ENCODE measurements at places on chromosomes 5 and 9. TPM values are rescaled to one million over a fixed set of nuclear protein-coding genes. Genes with fewer than 3 reads are reported as not detected.

- no peaks in the 10 kb centered on the region for H3K27me3 ChIP-seq
- no peak for DNase-seq
- H3K36me3 ChIP-seq = no peaks in the 10 kb centered on the region
- H3K4me3 ChIP-seq = no peak overlapping the region
- no peaks in the 10 kb centered on the region for H3K4me1 ChIP-seq
- no peak overlapping the region for H3K27ac ChIP-seq
These were observed 148.5 kb downstream of the EPB41L4A start for GRCh38 chr5:112270299-112271293.

GRCh38 chr5:134510970-134511795 is 14.3 kb upstream of the JADE2 start:
- no peak for DNase-seq
- H3K36me3 ChIP-seq = no peaks in the 10 kb centered on the region
- peaks cover 4% of the 10 kb centered on the region for H3K4me1 ChIP-seq
- H3K4me3 ChIP-seq = no peak overlapping the region
- H3K27ac ChIP-seq = no peak overlapping the region

GRCh38 chr5:54638106-54638505 is 120.5 kb downstream of the SNX18 start:
- H3K27me3 ChIP-seq = no peaks in the 10 kb centered on the region
- H3K4me3 ChIP-seq = no peak overlapping the region
- H3K36me3 ChIP-seq = no peaks in the 10 kb centered on the region
- H3K4me1 ChIP-seq = no peaks in the 10 kb centered on the region
- no peak for DNase-seq

DNA sequence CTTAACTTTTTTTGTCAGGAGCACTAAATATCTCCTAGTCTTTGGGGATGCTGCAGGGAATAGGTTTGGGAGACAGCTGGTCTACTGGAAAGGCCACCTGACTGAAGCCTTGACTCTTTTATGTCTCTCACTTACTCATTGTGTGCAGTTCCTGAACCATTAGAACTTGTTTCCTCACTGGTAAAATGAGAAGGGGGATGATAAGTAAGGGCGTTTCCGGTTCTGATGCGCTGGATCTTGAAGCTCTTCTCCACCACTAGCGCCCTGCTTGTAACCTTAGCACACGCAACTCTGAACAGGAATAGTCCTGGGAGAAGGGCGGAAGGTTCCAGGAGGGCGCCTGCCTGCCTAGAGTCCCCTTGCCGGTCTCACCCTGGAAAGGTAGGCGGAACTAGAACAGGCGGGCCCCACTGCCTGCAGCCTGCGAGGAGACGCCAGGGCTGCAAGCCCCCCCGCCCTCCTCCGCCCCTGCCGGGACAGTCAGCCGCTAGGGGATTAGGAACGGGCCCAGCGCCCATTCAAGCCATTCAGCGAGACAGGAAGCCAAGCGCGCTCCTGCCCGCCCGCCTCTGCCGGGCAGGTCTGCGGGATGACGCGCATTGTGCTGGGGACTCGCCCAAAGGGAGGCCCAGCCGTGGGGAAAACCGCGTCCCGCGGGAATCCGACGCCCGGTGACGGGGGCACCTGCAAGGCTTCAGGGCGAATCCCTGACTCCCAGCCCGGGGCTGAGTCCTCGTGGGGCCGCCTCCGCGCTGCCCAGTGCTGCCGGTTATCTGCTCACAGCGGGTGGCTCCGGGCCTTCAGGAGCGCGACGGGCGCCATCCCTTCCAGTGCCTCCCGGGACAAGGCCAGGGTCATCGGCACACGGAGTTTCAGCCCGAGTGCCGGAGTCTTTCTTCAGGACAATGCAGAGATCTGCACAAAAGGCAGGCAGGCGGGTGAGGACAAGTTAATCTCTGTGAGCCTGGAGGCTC is 44.0 kb upstream of the XPA start:
- DNase-seq = peak; percentile 60
- H3K27me3 ChIP-seq = no peaks in the 10 kb centered on the region
- no peak overlapping the region for H3K27ac ChIP-seq
- H3K4me1 ChIP-seq = no peaks in the 10 kb centered on the region
- H3K4me3 ChIP-seq = peak overlapping the region; percentile 16
- no peaks in the 10 kb centered on the region for H3K36me3 ChIP-seq

GRCh38 chr9:16325966-16326365 is 544.5 kb downstream of the BNC2 start:
- H3K36me3 ChIP-seq = no peaks in the 10 kb centered on the region
- no peak overlapping the region for H3K4me3 ChIP-seq
- H3K27me3 ChIP-seq = no peaks in the 10 kb centered on the region
- no peaks in the 10 kb centered on the region for H3K4me1 ChIP-seq
- no peak overlapping the region for H3K27ac ChIP-seq

DNA sequence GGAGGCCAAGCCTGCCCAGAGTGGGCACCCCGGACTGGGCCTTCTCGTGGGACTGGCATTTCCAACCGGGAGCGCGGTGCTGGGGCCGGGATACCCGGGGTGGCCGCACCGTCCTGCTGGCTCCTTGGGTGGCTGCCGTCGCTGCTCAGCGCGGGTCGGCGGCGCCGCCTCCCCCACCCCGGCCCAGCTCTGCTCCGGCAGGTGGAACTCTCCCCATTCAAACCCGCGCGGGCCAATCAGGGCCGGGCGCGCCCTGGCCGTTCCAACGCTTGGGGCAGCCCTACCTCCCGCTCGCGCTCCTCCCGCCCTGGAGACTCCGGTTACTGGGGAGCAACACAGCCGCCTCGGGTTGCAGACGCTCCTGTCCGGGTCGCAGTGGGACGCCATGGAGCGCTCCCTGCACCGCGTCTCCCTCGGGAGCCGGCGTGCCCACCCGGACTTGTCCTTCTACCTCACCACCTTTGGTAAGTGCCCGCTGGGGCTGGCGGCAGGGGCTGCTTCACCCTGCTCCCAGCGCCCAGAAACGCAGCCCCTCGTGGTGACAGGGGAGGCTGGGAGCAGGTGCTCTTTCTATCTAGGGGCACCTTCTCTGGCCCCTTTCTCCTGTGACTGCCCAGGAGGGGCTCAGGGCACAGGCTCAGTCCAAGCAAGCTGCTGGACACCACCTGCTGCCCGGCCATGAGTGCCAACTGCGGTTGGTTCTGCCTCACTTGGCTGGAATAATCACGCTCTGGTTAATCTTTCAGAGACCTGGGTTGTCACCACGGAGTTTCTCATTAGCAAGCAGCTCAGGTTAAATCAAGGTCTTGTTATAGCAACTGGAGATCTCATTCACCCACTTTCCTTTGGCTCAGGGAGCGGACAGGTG is at the start of gene RGS3:
TSS of gene RGS3 (plus strand) at position 310 of the 868 bp plus-strand sequence. CDS start at position 386, 76 bp downstream.
- peak; percentile 58 for DNase-seq
- no peaks in the 10 kb centered on the region for H3K27me3 ChIP-seq
- H3K4me3 ChIP-seq = peak within 1 kb of the TSS; percentile 15
- no peaks in the 10 kb centered on the region for H3K4me1 ChIP-seq
- H3K36me3 ChIP-seq = no peaks in the 10 kb centered on the region

RPL37 gene
- total RNA-seq = 188 TPM

NTNG2 gene
- total RNA-seq = 12.7 TPM

CDO1 gene
- 29.8 TPM for total RNA-seq

ARRDC3 gene
- total RNA-seq = 31.4 TPM

All from prostate gland (tissue), 2 donors.